A673 (cell line): ENCODE measurements at places on chromosomes 13 and 19.

GRCh38 chr13:29266261-29266660, 329.2 kb downstream of the SLC7A1 start:
- DNase-seq: no peak

DNA sequence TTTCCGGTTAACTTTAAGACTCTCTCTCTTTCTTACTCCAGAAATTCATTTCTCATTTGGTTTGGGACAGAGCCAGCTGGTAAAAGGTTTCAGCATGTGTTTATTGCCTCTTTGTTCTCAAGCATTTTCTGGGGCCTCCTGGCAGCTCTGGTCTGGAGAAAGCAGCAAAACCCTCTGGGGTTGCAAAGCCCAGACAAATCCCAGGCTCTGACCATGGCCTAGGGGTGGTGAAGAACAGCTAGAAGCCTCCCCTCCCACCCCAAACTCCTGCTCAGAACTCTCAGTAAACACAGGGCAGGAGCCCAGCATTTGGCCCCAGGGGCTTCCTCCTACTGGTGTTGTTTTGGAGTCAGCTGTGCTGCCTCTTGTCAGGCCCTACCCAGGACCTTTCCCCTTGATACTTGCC, 124.2 kb upstream of the SERP2 start:
- DNase-seq: no peak

DNA sequence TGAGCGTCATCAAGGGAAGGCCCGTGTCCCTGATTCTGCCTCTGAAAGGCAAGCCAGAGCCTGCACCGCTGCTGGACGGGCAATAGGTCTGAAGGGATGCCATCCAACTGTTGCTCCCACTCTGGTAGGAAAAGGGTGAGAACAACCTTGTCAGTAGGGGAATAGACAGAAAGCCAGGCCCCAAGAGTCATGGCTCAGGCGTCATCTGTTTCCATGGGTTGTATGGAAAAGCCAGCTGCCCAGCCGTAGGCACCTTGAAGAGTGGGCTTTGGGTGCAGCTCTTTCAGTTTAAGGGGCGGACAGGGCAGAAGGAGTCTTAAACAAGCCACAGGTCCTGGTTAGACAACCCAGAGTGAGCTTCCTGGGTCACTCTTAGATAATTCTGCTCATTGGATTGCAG, 66.5 kb downstream of the RNF6 start:
- DNase-seq: no peak

DNA sequence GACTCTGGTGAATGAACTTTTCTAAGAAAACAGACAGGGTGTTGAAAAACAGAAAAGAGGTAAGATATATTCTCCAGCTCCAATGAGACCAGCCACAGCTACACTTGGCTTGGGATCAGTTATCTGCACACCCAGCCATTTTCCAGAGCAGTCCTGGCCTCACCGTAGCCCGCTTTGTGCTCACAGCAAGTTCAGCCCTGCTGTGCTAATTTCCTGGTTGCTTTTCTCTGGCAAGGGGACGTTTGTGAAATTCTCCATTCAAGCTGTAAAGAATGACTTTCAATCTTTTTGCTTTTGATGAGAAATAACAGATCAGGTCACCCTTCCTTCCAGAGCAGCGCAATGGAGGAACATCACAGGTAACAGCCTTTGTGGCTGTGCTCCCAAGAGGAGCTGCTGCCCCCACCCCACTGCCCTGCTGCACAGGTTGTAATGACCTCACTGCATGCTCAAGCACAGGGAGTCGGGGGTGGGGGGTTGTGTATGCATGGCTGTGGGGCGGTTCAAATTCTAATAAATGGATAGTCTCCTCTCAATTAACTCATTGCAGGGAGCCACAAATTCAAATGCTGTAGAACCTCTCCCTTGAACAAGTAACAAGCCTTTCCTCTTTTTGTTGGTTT, 516.6 kb upstream of the NBEA start:
- DNase-seq: no peak

DNA sequence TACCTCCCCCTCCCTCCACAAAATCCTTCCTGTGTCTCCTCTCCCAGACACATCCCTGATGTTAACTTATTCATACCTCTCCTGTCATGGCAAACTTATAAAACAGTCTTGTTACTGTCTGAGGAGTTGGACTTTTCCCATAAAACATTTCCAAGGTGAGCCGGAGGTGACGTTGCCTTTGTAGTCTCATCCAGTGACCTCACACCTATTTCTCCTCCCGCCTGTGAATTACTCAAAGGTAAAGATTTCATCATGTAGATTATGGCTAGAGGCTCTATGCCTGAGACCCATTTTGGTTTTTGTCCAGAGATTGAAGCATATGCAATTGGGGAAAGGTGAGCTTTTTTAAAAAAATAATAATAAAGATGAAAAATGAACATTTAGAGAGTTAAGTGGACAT, 529.0 kb downstream of the MYO16 start:
- no peak for DNase-seq

- DNase-seq: peak; percentile 47
These were observed 1.2 kb downstream of the KLF12 start for GRCh38 chr13:74132776-74133656.

- no peak for DNase-seq
These were observed 144.3 kb downstream of the ZNF536 start for GRCh38 chr19:30516531-30516930.

- peak; percentile 60 for DNase-seq
These were observed 209.7 kb downstream of the SPRY2 start for GRCh38 chr13:80131204-80131603.

GRCh38 chr13:104949840-104950740, 1585.4 kb downstream of the EFNB2 start:
- DNase-seq: no peak

DNA sequence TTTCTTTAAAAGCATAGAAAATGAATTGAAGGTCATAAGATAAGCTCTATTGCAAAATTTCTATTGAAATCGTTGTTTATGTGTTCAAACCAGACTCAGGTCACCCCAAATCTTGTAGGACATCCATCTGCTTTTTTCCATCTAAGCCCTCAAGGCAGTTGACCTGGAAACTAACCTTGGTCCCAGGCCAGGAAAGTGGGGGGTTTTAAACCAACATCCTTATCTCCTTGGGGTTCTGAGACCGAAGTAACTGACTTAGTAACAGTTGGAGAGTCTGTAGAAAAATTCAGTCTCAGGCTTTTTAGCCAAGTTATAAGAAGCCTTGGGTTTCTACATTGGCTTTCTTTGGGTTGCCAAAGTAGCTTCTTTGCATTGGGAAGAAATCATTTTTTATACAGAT, 23.4 kb downstream of the ZNF507 start:
- no peak for DNase-seq

- no peak for DNase-seq
These were observed 165.0 kb downstream of the TM9SF2 start for GRCh38 chr13:99666146-99666805.

- DNase-seq: no peak
These were observed 814.4 kb downstream of the EFNB2 start for GRCh38 chr13:105721016-105721415.

DNA sequence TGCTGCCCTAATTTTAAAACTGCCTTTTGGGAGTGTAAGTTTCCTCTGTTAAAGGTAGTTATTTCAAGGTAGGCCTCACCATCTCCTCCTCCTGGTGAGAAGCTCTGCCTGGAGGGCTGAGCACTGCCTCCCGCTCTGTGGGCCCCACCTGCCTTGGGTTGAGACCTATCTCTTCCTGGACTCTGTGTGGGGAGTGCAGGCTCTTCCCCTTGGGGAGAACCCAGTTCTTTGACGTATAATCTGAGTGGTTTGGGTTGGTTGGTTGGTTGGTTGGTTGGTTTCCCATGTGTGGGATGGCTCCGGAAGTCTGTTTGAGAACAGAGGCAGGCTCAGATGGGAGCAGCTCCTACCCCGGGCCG, 39.1 kb downstream of the ACTN4 start:
- no peak for DNase-seq

DNA sequence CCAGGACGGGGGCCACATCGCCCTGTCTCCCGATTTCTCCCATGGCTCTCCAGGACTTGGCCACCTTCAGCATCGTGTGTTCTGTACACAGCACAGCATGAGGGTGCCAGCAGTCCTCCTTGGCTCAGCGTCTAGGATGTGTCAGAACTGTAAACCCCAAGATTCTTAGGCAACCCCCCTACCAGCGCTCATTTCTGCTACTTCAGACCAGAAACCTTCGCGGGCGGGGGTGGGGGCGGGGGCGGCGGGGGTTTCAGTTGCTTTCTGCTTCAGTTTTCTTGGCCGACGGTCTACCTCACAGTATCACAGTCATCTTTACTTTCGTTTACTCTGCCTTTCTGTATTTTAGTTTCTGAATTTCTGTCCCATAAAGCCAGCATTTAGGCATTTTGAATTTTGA, 82.4 kb downstream of the GGACT start:
- DNase-seq: no peak

- DNase-seq: no peak
These were observed 2.0 kb upstream of the MEGF8 start for GRCh38 chr19:42323473-42323851.

DNA sequence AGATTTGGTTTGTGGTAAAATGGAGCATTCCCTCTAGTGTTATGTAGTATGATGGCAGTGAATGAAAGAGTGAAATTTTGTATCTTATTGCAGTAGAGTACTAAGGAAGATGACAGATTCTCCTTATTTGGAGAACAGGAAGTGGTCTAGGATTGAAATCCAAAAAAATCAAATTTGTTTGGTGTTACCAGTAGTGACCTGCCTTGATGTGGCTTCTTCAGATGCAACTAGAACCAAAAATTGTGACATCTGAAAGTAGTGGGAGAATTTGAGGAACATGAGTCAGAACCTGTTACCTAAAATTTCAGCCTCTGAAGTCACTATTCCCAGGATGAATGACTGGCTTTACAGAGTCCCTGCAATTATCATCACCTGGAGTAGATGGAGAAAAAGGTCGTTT, 165.9 kb downstream of the KLF5 start:
- no peak for DNase-seq

- no peak for DNase-seq
These were observed 71.7 kb downstream of the KDM4B start for GRCh38 chr19:5040544-5041167.

- no peak for DNase-seq
These were observed 80.2 kb downstream of the DPF1 start for GRCh38 chr19:38143847-38144246.

DNA sequence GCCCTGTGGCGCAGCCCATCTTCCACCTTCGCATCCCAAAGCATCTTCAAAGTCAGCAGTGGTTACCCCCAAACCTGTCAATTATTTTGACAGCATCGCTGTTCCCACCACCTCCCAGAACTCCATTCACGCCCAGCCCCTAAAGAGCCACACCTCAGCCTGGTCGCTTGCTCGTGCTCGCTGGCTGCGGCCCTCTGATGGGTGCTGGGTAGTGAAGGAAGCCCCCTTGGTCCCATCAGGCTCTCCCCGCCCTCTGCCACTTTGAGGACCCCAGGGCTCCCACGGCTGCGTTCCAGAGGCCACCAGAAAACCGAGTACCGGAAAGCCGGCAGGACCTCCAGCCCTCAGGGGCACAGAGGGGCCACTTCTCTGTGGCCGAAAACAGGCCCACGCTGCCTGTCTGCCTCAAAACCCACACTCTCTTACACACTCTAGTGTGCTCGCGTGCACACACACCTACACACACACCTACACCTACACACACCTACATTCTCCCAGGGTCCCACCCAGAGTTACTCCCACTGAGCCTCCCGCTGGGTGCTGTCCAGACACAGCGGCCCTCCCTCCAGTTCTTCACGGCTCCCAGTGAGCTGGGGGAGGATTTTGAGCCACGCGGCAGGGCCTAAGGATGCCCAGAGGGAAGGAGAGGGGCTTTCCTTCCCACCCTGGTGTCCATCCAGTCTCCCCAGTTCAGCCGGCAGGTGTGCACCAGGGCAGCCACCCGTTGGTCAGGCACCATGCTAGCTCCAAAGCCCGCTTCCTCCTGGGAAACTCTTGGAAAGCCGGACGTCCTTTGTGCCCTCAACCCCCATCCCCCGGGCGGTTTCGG, 1.9 kb downstream of the VSTM2B start:
- DNase-seq: no peak

- no peak for DNase-seq
These were observed 237.9 kb downstream of the NALCN start for GRCh38 chr13:101178406-101178805.

- no peak for DNase-seq
These were observed 22.7 kb upstream of the CPB2 start for GRCh38 chr13:46127358-46128023.

GRCh38 chr19:4969292-4969771, 419 bp downstream of the KDM4B start:
- DNase-seq: no peak

GRCh38 chr13:76725211-76725610, 161.0 kb downstream of the KCTD12 start:
- DNase-seq: no peak

- DNase-seq: no peak
These were observed 19.5 kb downstream of the SLC10A2 start for GRCh38 chr13:103046676-103047075.

DNA sequence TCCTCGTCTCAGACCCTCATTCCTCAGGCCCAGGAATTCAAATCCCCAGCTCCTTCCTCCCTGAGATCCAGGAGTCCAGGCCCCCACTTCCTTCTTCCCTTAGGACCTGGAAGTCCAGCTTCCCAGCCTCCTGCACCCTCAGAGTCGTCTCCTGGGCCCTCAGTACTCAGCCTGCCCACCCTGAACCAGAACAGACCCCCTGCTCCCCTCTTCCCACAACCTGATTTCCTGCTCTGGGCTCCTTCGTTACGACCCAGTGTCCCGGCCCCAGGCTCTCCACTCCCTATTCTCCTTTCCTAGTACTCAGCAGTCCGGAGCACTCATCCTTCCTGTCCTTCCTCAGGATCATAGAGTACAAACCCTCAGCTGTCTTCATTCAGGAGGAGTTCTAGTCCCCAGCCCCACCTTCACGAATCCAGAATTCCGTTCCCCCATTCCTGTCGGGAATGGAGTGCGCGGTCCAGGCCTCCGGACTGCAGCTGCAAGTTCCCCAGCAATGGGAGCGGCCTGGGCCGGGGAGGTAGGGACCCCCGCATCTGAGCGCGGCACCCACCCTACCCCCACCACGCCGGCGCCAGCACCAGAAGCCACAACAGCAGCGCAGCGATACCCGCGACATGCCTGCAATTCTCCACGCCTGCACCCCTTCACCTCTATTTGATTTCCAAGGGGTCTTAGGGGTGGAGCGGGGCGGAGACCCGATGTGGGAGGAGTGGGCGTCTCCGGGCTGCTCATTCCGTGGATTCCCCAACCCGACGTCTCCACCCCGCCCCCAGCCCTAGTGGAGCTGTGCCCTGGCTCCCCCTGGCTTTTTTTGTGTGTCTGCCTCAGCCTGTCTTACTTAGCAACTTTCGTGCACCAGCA, 12.7 kb downstream of the EGLN2 start:
- no peak for DNase-seq

GRCh38 chr13:112446347-112446861, 70.2 kb downstream of the SPACA7 start:
- DNase-seq: no peak

DNA sequence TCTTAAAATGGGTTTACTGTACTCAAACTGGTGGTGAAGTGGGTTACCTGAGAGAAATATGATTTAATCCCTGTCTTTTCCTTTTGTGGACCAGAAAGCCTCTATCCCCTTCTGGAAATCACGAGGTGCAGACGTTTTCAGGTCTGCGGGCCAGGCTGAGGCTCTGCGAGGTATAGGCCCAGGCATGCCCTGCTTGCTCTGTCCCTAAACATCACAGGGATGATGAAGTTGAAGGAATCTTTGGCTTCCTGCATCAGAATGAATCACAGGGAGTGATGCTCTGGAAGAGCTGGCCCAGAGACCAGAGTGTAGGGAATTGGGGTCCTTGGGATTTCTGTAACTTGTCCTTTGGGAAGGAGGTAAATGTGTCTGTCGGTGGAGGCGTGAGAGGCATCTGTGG, 18.4 kb upstream of the CHST8 start:
- no peak for DNase-seq
